ENCODE measurements at places on chromosomes 11 and 22. TPM values are rescaled to one million over a fixed set of nuclear protein-coding genes. Genes with fewer than 3 reads are reported as not detected.

GRCh38 chr11:776561-777287 is 563 bp downstream of the GATD1 start:
- DNase-seq: peak; percentile 26

DNA sequence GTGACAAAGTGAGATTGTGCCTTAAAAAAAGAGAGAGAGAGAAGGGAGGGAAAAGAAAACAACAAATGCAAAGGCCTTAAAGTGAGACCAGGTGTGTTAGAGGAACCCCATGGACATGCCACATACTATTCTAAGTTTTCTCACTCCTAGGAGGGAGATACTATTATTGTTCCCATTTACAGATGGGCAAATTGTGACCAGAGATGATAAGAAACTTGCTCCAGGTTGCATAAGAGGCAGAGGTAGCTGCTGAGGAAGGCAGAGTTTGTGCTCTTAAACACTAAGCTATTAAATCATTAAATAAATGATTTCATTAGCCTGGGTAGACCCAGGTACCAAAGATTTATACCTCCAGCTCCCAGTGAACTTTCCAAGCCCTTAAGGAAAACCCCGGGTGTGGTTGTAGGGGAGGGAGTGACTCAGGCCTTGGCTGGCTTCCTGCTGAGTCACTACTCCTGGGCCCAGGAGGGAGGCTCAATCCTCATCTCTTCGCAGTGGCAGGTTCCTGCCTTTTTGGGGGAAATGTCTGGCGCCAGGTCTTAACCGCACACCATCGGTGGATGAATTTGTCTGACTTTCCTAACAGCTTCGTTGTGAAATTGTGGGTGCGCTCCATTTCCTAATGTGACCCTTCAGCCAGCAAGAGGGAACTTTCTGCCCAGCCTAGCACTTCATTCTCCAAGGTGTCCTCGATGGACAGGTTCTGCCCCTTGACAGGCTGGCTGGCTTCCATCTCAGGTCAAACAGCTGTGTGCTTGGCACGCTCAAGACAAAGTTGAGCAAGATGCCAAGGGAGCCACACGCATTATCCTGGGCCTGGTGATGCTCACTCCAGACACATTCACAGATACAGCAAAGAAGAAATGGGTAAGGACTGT is 33.4 kb upstream of the PTPRJ start:
- peak; percentile 88 for DNase-seq

DNA sequence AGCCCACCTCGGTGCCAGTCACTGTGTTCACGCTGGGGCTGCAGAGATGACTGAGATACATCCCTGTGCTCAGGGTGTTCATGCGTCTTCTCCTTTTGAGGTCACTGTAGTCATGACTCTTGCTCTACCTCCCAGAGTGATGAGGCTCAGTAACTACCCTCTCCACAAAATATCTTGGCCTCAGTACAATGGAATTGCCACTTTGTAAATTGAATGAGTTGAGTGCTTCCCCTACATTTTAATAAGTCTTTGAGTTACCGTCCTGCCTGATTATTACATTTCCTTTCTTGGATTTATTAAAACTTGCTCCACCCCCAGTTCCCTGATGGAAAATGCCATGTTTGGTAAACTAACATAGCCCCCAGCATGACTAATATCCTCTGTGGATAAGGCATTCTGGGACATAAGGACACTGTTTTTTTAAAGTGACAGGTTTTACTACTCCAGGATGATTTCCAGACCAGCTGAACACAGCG is 15.9 kb downstream of the PRSS23 start:
- peak; percentile 93 for DNase-seq

DNA sequence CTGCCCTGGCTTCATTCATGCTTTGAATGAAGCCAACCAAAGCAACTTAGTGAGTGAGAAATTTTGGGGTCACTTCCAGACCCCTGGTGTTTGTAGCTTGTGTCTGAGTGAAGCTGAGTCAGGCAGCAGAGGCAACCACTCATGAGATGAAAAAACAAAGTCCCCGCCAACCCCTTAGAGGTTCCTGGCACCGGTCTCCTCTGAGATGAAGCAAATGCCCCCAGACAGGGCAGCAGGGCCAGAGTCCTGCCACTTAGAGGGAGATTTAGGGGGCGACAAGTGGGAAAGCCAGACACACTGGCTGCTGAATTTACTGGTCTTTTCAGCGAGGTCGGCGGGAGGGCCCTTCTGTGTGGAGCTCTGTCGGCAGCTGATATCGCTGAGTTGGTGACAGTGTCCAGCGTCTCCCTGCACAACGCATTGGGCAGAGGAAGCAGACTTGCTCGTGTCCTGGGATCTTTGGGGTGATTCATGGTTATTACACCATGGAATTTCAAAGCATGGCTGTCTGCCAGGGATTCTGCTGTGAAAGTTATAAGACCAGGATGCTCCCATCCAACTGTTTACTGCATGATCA is 482.6 kb downstream of the MIAT start:
- DNase-seq: peak; percentile 68

GRCh38 chr11:16960250-16960649 is 54.0 kb downstream of the PLEKHA7 start:
- no peak for DNase-seq

DNA sequence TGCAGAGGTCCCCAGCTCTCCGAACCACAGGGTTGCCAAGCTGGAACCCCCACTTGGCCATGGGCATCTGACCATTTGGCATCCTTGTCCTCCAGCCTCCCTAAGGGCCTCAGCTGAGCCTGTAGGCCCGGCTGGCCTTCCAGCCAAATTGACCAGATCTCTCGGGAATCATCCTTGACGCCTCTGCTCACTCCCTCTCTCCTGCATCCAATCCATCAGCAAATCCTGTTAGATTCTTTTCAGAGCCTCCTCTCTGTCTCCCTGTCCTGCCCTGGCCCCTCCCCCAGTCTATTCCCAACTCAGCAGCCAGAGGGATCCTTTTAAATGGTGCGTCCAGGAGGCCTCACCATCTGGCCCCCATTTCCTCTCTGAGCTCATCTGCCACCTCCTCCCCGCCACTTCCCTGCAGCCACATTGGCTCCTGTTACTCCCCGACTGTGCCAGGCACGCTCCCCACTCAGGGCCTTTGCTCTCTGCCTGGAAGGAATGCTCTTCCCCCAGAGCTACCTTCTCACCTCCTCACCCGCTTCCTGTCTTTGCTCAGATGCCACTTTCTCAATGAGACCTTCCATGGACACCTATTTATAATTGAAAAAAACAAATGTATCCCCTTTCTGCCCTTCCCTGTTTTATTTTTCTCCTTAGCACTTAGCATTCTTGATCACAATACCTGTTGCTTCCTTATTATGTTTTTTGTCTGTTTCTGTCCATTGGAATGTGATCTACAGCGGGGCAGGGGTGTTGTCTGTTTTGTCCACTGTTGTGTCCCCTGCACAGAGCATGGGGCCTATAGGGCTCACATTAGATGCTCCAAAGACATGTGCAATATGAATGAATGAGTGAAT is 78.1 kb downstream of the NFAM1 start:
- DNase-seq: no peak

GRCh38 chr11:22583963-22584492 is 41.6 kb downstream of the FANCF start:
- DNase-seq: no peak

DNA sequence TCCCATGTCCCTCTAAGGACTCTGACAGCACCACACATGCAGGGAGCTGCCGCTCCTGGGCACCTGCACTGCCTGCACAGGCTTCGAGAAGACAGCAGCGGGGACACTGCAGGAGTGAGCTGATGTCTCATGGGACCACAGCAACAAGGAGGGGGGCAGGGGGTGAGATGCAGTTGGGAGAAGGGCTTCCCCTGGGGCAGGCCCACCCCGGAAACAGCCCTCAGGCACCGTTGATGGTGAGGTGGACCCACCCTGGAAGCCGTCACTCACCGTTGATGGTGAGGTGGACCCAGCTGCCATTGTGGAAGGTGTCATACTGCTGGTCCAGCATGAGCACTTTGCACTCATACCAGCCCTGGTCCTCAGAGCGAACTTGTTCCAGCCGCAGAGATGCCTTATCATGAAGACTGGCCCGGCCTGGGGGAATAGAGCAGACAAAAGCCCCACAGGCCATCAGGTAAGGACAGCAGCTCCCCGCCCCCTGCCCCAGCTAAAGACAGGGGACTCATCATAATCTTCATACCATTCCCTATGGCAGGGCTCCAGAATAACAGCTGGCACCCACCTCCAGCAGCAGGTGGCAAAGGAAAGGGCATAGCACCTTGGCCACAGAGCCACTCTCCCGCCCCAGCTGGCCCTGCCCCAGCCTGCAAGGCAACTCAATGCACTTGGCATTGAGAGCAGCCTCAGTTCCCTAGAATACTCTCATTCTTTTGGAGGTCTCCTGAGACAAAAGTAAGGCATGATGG is 12.6 kb downstream of the IGSF9B start:
- no peak for DNase-seq

- no peak for DNase-seq
These were observed 6.7 kb downstream of the TRPT1 start for GRCh38 chr11:64219354-64219684.

GRCh38 chr11:11668781-11669180 is 47.0 kb upstream of the GALNT18 start:
- no peak for DNase-seq

- DNase-seq: no peak
These were observed 114.1 kb upstream of the TBCEL start for GRCh38 chr11:120909676-120910416.

DNA sequence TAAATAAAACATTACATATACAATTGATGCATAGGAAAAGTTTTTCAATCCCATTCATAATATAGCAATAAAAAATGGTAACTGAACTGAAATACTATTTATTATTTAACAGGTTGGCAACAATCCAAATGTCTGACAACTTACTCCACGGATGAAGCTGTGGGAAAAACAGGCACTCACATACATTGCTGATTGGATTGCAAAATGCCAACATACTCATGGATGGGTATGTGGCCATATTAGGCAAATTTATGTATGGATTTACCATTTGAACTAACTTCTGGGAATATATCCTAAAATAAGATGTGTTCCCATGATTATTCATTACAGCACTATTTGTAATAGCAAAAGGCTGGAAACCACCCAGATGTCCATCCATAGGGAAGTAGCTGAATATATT is 3.2 kb upstream of the BIRC2 start:
- peak; percentile 45 for DNase-seq

DNA sequence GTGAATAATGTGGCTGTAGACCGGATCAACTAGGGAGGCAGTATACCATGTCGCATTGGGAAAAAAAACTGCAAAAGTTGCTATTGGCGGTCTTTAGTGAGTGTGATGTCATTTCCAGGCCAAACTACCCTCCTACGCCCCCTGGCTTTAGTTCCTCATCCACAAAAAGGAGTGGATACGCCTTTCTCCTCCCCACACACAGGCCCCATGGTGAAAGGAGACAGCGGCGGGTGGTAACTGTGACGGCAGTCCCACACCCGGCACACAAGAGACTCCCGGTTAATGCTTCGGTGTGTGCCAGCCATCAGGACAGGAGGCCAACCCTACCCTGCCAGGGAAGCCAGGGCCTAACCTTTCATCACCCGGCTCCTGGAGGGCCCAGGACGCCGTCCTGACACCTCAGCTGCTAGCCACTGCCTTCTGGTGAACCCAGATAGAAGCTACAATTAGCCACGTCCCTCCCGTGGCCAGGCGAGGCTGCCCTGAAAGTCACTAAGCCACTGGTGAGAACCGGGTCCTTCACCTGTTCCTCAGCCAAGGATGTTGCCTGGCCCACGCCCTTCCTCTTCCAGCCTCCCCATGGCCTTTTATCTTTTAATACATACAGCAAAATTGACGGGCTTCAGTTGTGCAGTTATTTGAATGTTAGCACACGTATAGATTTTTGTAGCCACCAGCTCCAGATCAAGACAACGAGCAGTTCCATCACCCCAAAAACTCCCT is 10.8 kb downstream of the TP53I11 start:
- peak; percentile 25 for DNase-seq

GRCh38 chr22:37563153-37564081 is 3.1 kb downstream of the CDC42EP1 start:
- DNase-seq: peak; percentile 93

GRCh38 chr11:27497284-27497866 is 9.2 kb downstream of the LIN7C start:
- DNase-seq: peak; percentile 43

GRCh38 chr11:114315749-114316368 is 19.7 kb downstream of the NNMT start:
- peak; percentile 51 for DNase-seq

DNA sequence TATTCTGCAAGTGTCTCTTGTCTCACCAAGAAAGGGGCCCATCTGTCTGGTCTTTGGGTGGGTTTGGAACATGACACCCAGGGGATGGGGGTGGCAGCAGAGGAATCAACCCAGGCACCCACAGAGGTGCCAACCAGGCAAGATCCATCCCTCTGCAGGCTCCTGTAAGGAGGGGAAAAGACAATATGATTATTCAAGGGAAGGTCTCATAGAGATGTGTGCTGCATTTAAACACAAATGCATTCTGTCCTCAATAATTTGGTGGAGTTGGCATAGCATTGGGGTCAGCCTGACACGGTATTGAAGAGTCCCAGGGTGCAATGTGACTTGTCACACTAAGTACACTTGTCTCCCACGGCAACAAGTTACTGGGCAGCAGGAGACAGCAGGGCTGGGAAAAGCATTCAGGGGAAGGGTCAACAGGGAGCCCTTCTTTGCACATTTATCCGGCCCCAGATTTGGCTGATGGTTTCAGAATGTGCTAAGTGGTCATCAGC is 33.1 kb upstream of the SPON1 start:
- no peak for DNase-seq

DNA sequence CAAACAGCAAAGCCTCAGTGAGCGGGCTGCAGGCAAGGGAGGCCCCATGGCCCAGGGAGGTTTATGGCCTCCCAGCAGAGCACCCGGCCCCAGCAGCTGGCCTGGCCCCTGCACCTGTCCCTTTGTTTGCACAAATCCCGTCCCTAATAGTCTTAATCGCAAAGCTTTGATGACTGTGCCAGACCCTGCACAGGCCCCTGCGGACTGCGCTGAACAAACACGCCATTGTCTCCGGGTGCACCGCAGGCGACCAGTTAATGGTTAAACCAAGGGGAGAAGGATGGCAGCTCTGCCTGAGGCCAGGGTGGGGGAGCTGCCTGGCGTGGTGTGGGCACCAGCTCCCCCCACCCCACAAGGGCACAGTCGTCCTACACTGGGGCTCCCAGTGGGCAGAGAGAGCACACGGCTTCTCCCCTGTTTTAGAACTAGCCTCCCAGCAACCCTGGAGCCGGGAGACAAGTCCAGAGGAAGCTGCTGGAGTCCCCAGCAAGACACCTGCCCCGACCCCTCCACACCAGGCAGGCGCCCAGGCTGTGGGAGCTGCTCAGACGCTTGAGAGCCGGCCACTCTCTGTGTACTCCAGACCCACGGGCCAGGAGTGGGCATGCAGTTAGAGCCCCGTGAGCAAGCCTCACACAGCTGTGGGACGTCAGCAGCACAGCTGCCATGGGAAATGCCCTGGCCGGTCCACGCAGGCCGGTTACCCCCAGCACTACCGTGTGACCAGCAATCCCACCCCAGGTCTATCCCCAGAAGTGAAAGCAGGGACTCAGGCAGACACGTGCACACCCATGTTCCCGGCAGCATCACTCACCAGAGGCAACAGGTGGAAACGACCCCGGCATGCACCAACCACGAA is 39.7 kb upstream of the TH start:
- DNase-seq: no peak

OR51E2 gene
- total RNA-seq: not detected

JAM3 gene
- total RNA-seq: 137 TPM

ANO3 gene
- total RNA-seq: not detected

PRRG4 gene
- total RNA-seq: not detected

VSIG2 gene
- 3.6 TPM for total RNA-seq

LMO2 gene
- 62.4 TPM for total RNA-seq

CALCA gene
- not detected for total RNA-seq

Data from endothelial cell of umbilical vein (primary cell).